Activated CD8-positive, alpha-beta memory T cell treated with anti-CD3 and anti-CD28 coated beads for 24 hours (primary cell): ENCODE measurements at places on chromosomes 13 and 19.

DNA sequence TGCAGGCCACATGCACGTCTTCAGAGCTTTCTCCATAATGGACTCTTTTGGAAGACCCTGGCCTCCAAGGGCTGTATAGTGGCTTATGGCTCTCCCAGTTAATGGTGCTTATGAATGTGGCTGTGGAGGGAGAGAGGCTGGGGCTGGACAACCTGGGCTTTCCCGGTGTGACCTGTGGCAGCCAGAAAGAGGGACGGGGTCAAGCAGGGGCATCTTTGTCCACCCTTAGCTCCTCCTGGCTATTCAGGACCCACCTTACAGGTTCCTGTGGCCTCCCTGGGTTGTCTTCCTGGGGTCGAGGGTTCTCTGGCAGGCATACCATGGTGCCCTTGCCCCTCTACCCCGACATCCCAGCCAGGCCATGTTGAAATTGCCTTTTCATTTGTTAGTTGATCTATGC is 75.6 kb downstream of the SIPA1L3 start:
- DNase-seq: no peak

GRCh38 chr19:28396287-28396831 is 816.6 kb downstream of the UQCRFS1 start:
- no peak for DNase-seq

DNA sequence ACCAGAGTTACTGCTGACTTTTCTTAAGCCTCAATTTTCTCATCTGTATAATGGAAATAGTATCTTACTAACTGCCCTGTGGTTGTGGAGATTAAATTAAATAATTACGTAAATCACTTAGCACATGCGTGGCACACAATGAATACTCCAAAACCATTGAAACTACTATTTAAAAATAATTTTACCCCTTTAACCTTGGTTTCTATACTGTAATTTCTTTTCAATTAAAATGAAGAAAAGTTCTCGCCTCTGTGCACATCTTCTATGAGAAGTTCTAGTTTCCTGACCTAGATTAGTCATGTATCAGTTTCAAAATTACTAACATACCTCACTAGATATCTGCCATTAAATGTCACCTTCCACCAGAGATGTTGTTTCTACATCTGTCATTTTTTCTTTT is 5.7 kb downstream of the SLITRK1 start:
- no peak for DNase-seq

DNA sequence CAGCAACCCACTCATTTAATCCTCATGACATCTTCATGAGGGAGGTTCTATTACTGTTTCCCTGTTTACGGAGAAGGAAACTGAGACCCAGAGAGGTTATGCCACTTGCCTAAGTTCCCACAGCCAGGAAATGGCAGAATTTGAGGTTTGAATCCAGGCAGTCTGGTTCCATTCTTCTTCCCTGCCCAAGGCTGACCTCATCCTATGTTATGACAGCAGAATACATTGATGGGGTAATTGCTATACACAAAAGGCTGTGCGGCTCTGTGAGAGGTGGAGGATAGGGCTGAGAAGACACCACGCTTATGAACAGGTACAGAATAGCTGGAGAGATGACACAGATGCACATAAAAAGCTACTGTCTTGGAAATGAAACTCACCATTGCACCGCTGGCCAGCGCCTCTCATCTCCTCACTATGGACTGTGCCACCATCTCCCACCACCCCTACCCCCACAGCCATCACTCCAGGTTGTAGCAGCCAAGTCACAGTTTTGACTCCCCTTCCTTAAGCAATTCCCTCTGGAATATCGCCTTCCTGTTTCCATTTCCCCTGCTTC is 11.5 kb downstream of the MAG start:
- DNase-seq: no peak

DNA sequence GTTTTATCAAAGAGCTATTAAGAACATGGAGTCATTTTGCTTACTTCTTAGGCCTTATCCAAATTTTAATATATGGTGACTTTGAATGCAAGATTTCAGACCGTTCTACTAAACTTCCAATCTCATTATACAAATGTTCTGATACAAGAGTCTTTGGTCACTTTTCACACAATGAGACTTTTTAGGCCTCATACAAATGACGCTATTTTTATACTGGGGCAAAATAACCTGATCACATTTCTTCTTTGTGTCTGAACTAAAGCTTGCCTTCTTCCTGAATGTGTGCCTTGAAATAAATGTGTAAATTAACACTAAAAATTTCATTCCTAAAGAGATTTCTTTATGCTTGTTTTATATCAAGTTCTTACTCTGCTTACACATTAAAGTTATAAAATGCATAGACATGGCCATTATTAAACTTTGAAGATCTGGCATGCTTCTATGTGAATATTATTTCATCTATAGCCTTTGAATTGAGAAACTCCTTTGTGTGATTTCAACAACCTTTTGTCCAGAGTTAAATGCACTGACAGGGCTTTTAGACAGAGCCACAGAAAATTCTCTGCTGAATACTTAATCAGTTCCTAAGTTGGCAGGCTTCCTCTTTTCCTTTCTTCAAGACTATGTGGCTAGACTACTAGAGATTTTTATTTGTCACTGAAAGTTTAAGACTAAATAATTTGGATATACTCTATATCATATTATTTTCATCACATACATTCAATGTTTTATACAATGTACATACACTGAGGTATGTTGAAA is 86.1 kb downstream of the EDNRB start:
- no peak for DNase-seq

DNA sequence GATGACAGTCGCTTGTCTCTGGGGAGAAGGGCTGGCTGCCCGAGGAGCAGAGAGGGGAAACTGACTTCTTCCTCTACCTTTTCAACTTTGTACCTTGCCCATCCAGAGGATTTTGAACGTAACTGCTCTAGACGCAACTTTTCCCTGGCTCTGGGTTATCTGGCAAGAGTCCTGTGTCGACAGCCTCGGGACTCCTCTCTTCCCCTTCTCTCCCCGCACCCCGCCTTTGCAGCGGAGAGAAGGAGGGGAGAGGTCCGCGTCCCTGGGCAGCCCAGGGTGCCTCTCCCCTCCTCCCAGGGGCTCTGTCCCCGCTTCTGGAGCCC is 574 bp downstream of the SH3GL1 start:
- no peak for DNase-seq

DNA sequence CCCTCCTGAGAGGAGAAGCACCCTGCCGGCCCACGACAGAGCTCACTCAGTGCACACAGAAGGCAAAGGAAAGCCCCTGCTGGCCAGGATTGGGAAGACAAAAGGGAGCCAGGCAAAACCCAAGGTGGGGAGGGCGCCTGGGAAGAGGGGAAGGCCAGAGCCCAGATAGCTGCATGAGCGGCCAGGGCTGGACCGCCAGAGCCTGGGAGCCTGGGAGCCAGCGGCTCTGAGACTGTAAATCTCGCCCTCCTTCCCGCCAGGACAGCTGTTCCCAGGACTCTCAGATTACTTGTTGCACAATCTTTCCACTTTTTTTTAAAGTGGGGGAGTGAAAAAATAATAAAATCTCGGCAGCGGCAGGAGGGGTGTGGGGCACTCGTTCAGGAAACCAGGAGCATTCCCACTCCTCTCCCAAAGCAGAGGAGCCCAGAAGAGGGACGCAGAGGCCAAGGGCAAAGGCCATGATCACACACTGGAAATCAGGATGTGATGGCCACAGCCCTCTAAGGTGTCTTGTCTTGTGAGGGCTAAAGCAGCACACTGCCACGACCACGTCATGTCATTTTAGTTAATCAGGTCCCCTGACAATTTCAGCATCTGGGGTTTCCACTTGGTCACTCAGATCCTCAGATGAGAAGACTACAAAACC is 19.6 kb upstream of the EPHX3 start:
- DNase-seq: no peak

- no peak for DNase-seq
Observed at GRCh38 chr13:74990992-74991391, 491.0 kb downstream of the TBC1D4 start.

- no peak for DNase-seq
Observed at GRCh38 chr13:70623239-70623638, 515.0 kb upstream of the KLHL1 start.

DNA sequence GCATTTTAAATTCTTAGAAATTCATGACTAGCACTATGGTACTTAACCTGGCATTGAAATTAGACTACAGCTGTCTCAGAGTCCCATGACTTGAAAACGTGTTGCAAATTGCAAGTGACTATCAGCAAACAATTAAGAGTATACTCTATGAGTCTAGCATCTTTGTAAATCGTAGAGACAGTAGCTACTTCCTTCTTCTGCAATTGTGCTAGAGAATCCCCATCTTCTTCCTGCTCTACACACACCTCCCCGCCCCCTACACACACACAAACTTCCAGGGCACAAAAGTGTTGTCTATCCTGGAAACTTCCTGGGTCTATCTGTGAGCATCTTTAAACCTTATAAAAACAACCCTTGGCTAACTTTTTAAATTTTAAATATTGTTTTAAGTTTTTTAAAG is 35.2 kb upstream of the MIR17HG start:
- DNase-seq: no peak

GRCh38 chr13:22173610-22174009 is 502.7 kb downstream of the FGF9 start:
- DNase-seq: no peak
